H9 (cell line): ENCODE measurements at places on chromosomes 13 and 19.

DNA sequence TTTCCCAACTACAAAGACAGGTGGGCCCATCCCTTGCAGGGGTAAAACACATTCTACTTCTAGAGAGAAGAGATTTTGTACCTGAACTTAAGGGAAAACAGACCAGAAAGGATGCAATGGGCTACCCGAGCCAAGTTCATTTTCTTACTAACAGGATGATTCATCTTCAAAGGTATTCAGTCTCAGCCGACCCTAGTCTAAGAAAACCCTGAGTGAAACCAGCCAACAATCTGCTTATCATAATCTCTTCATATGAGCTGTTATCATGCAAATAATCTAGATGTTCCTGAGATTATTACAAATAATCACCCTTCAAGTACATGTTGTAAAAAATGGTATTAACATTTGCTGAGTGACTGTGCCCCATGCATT is 15.6 kb downstream of the PABPC3 start:
- DNase-seq, result no peak

DNA sequence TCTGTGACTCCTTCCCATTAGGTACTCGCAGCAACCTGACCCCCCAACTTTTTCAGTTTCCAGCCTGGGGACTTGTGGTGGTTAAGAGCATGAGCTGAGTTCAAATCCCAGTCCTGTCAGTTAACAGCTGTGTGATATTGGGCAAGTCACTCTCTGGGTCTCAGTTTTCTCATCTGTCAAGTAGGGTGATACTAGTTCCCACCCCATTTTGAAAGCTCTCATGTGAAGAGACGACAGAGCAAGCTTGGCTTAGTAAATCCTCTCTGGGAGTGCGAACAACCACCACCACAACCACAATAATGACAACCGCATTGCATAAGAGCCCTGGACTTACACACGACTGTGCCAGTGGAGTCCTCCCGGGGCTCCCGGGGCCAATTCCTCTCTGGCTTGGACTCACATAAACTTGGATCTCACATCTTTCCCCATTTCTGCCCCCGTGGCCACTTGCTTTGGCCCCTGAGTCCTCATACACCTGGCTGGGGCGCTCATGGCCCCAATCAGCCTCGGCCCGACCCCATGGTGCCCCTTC is 454 bp downstream of the BLVRB start:
- DNase-seq, result no peak

GRCh38 chr19:40392894-40393517 is 3.0 kb upstream of the HIPK4 start:
- DNase-seq, result no peak

- DNase-seq, result peak; percentile 89
Measured at GRCh38 chr19:41144403-41144802, 30.2 kb downstream of the CYP2F1 start.

DNA sequence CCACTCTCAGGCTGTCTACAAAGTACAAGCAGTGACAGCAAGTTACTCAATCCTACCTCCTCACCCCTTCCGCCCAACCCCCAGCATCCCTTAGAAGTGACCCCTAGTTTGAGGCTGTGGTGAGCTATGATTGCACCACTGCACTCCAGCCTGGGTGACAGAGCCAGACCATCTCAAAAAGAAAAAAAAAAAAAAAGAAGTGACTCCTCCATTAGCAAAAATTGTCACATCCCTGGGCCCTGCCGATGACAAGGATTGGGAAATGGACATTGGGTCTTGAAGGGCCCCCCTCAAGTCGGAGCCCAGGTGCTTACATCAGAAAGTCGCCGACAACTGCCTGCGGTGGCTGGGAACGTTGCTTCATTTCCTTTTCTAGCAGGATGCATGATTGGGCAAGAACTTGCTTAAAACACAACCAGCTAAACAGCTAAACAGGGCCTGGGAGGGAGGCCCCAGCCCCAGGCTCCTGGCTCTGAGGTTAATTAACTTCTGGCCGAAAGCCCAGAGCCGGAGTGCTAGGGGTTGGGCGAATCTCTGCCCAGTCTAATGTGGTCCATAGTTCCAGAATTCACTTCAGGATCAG is 15.3 kb downstream of the RAB3D start:
- no peak for DNase-seq

- no peak for DNase-seq
Measured at GRCh38 chr13:64154514-64154913, 2738.9 kb upstream of the PCDH20 start.

DNA sequence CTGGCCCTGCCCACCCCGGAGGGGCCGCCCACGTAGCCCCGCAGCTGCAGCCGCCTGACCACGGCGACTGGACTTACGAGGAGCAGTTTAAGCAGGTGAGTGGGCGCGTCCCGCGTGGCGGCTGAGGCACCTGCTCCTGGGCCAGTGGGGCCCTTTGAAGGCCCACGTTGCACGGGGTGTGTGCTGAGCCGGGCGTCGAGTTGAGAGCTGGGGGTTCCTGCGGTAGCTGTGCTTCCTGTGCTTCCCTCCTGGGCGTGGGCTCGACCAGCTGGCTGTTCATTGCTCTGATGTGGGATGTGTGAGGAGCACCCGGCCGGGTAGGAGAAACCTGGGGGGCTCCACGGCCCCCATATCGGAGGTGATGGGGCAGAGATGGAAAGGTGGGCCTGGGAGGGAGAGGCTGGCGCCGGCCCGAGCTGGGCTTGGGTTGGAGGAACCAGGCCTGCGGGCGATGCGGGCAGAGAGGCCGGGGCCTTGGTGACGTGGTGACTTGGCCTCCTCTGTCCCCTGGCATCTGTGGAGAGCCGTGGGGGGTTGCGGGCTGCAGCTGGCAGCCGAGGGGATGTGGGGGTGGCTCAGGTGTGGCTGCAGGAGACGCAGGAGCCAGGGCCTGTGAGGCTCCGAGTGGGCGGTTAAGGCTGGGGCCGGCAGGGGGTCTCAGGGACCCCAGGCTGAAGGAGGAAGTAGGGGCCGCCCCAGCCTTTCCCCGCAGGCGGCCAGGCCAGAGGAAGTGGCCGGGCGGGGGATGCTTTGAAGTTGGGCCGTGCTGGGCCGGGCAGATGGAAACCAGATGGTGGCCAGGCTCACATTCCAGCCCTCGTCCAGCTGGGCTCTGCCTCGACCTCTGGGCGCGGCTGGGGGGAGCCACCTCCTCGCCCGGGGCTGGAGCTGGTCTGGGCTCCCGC is 7.1 kb downstream of the ARID3A start:
- DNase-seq, result peak; percentile 76

DNA sequence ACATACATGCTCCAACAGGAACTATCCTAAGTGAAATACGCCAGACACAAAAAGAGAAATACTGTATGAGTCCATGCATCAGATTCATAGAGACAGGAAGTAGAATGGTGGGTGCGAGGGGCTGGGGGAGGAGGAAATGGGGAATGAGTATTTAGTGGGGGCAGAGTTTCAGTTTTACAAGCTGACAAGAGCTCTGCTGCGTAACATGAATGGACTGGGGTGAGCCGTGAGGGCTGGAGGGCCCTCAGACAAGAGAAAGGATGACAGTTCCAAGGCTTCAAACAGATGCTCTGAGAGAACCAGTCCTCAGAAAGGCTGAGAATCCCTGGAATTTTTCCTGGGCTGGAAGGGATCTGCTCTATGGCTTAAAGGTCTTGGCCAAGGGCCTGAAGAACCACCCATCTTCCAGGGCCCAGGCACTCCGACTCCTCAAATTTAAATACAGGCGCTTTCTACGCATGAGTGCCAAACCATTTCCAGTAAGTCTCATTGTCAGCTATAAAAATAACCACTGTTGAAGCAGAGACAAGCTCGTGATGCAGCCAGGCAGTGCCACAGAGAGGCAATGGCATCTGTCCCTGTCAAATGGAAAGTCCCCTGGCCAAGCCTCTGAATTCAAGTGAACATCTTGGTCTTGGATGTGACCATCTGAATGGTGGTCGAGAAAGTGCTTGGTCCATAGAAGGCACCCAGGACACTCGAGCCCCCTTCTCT is 17.5 kb downstream of the KLF2 start:
- no peak for DNase-seq

GRCh38 chr13:24043590-24044350 is 116.8 kb upstream of the SPATA13 start:
- no peak for DNase-seq
